Esophagus squamous epithelium (tissue), 5 donors: ENCODE measurements at places on chromosomes 2 and 18.

GRCh38 chr2:111117598-111118480 lies 2.9 kb upstream of the BCL2L11 start:
- DNase-seq, result no peak

- DNase-seq, result no peak
These were observed 278.3 kb downstream of the NAPG start for GRCh38 chr18:10804126-10804525.

GRCh38 chr2:73963385-73964120 lies 21.2 kb upstream of the TET3 start:
- no peak for DNase-seq

- no peak for DNase-seq
These were observed 213.1 kb downstream of the MYO3B start for GRCh38 chr2:170391018-170391417.

GRCh38 chr2:149076863-149077412 lies 38.4 kb downstream of the LYPD6B start:
- no peak for DNase-seq

DNA sequence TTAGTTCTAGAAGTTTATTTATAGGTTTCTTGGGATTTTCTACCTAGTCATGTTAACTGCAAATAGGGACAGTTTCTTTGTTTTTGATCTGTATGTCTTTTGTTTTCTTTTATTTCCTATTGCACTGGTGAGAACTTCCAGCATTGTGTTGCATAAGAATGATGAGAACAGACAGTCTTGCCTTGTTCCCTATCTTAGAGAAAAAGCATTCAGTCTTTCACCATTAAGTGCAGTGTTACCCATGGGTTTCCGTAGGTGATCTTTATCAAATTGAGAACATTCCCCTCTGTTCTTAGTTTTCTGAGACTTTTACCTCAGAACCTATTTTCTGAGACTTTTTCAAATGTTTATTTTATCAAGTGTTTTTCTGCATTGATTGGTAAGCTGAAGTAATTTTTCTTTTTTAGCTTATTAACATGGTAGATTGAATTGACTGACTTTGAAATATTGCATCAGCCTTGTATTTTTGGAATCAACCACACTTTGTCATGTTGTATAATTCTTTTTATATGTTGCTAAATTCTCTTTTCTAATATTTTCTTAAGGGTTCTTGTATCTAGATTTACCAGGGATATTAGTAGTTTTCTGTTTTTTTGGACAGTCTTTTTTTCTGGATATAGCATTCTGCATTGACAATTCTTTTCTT lies 17.2 kb downstream of the MFSD6 start:
- DNase-seq, result no peak

DNA sequence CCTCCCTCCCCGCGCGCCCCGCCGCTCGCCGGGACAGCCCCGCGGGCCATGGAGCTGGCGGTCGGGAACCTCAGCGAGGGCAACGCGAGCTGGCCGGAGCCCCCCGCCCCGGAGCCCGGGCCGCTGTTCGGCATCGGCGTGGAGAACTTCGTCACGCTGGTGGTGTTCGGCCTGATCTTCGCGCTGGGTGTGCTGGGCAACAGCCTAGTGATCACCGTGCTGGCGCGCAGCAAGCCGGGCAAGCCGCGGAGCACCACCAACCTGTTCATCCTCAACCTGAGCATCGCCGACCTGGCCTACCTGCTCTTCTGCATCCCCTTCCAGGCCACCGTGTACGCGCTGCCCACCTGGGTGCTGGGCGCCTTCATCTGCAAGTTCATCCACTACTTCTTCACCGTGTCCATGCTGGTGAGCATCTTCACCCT lies 865 bp downstream of the GALR1 start:
- DNase-seq, result no peak

DNA sequence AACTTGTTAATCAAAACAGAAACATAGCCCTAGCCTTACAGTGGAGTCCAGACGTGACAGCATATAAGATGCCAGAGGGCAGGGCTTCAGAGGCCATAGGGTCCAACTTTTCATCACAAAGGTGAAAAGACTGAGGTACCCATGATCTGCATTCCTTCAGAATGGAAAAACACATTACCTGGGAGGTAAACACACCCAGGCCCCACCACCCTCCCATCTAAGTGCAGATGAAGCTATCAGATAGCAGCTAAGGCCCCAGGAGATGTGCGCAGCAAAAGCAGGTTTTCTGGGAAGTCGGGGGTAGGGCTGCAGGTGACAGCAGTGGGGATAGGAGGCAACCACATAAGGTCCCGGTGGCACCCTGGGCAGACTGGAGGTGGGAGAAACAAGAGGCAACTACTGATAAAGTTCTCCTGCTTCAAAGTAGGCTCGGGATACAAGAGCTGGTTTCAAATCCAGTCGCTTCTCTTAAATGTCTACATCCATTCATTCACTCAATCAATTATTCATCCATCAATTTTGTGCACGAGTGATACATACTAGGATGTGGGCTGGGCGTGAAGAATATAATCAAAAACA lies 75.1 kb upstream of the TMEM247 start:
- DNase-seq, result no peak

- no peak for DNase-seq
These were observed 92.6 kb downstream of the CDH19 start for GRCh38 chr18:66511289-66511688.

GRCh38 chr18:78492813-78493371 lies 486.7 kb upstream of the SALL3 start:
- no peak for DNase-seq

DNA sequence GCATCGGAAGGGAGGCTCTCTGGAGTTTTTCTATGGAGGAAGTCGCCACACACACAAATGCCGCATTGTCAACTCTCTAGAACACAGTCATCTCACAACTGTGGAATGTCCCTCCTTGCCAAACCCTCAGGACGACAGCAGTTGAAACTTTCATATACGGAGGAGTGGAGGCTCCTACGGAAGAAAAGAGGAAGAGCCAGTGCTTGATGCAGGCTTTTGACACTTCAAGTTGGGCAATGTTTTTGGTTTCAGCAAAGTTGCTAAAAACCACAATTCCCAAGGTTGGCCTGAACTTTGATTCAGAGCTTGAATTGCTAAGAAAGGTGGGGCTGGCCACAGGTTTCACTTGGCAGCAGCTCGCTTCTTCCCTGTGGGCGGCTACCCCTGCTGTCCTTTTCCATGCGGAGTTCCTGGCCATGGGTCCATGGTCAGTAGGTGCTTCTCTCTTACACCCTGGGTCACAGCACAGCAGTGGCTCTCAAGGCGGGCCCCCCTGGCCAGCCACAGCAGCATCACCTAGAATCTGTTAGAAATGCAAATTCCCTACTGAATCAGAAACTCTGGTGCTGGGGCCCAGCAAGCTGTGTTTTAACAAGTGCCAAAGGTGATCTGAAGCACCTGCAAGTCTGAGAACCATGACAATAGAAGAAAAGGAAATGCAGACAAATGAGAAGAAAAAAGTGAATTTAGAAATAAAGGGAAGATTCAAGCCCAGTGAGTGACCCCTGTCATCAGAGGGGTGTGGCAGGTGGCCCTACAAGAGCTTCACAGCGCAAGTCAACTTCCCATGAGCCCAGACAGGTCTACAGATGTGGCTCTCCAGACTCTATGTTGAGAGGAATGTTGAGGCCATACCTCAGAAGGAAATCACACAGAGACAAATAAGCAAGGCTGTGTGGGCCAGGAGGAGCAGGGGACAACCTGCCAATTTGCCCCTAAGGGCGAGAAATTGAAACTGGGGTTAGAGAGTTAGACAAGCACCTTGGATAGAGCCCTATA lies 856.4 kb downstream of the RNF144A start:
- DNase-seq, result no peak

DNA sequence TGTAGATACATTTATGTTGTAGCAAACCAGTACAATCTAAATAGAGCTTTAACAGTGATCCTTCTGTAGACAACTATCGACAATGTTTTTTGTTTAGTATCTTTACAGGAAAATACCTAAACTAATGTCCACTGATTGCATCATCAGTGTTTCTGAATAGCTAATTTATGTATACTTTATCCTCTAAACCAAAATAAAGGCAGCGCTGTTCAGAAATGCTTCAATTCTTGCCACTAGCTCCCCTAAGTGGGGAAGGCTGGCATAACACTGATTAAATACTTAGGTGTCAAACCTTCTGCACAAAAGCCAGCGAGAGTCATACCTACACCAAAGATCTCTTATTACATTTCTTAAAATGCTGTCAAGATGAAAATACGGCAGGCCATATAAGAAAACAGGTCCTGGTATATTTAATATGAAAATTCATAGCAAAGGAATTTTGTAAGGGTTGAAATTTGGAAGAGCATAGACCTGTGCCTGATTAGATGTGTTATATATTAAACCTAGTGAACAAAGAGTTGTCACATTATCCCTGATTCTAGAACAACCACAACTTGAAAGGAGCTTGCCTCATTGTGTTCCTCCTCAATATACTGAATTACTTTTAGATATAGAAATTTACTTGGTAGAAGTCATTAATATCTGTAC lies 1693.4 kb upstream of the SLC39A10 start:
- no peak for DNase-seq

- DNase-seq, result no peak
These were observed 6.2 kb upstream of the DNAJB2 start for GRCh38 chr2:219272995-219273394.

- DNase-seq, result no peak
These were observed 1.1 kb downstream of the UGT1A1 start for GRCh38 chr2:233761040-233761769.

DNA sequence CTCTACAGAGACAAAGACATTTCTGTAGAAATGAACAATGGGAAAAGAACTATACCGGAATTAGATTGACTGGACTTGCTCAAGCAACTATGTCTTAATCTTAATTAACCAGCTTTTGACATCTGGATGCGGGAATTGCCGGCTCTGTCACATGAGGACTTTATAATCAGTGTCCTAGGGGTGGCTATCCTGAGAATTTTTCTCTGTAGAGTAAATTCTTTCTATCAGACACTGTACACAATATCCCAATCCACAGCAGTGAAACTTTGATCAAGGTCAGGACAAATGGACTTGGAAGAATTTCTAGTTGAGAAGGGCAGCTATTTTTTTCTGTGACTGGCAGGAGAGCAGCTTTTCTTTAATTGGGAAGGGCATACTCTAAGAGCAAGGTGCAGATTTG lies 322.1 kb downstream of the HRH4 start:
- no peak for DNase-seq
